ENCODE measurements at places on chromosomes 3 and 15.
A peak's percentile ranks its signal among the peaks of the same experiment; 100 is the strongest.

GRCh38 chr3:133047980-133048379 lies 9.8 kb downstream of the TMEM108 start:
- DNase-seq, result no peak

DNA sequence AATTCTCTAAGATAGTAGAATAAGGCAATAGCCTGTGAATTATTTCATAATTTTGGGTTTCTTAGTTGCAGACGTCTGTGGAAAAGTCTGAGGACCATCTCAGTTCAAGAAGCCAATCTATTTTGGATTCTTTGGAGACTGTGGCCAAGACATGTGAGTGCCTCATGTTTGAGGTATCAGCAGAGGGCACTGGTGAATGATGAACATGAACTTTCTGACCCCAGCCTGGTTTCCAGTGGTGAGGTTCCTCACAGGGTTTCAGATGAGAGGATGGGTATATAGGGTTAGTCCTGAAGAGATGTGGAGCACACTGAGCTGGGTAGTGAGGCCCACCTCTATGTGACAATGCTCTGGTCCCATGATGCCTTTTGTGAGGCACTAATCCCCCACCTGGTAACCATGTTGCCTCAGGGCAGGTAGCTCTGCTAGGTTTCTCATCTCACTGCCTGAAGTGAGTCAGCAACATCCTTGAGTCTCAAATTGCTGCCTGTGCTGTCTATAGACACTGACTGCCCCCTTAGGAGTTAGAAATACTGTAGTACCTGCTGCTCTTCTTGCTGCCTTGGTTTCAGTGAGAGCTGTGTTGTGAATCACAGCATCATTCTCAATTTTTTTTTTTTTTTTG lies 32.3 kb downstream of the C3orf62 start:
- DNase-seq, result peak; percentile 60

DNA sequence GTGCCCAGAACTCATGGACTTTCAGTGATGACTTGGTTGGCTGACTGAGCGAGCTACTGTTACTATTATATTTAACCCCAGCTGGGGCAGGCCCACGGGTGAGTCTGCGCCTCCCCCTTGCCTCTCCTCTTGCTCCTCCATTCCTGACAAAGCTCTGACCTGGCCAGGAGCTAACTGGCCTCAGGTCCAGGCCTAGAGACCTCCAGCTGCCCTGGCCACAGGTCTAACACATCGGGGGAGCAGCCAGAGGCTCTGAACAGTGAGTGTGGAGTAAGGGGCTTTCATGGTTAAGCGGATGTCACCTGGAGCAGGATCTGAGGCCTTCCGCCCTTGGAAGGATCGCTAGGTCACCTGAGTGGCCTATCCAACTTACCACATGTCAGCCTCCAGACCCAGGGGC lies 96.3 kb upstream of the HERC1 start:
- DNase-seq, result no peak

DNA sequence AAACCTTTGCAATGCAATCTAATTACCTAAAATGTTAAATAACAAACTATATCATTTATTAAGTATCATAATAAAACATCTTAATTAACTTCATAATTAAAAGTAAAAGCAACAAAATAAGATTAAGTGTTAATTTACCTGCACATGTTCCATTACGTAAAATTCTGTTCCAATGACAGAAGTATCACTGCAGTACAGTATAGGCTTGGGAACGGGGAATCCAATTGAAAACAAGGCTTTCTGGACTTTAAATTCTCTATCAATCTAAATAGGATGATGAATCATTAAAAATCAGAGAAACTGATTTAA lies 17.1 kb downstream of the ACAD11 start:
- DNase-seq, result no peak

- DNase-seq, result no peak
Observed at GRCh38 chr3:18838758-18839157, 309.6 kb upstream of the KCNH8 start.

- DNase-seq, result peak; percentile 44
Observed at GRCh38 chr15:51837792-51838251, 8.4 kb downstream of the TMOD3 start.

- DNase-seq, result peak; percentile 39
Observed at GRCh38 chr3:59862686-59863085, 812.9 kb upstream of the CFAP20DC start.

DNA sequence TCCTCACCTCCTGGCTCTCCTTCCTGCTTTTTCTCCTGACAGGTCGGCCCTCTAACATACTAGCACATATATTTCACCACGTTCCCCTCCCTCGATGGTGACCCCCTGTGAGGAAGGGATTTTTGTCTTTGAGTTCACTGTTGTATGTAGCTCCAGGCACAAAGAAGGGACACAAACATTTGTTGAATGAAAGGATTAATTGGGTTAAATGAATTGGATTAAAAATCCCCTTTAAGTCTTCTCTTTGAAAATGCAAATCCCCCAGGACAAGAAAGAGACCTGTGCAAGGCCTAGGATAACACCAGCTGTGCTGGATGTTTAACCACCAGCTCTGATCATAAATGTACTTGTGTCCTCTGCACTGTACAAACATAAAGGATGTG lies 3.3 kb downstream of the CALML4 start:
- no peak for DNase-seq

DNA sequence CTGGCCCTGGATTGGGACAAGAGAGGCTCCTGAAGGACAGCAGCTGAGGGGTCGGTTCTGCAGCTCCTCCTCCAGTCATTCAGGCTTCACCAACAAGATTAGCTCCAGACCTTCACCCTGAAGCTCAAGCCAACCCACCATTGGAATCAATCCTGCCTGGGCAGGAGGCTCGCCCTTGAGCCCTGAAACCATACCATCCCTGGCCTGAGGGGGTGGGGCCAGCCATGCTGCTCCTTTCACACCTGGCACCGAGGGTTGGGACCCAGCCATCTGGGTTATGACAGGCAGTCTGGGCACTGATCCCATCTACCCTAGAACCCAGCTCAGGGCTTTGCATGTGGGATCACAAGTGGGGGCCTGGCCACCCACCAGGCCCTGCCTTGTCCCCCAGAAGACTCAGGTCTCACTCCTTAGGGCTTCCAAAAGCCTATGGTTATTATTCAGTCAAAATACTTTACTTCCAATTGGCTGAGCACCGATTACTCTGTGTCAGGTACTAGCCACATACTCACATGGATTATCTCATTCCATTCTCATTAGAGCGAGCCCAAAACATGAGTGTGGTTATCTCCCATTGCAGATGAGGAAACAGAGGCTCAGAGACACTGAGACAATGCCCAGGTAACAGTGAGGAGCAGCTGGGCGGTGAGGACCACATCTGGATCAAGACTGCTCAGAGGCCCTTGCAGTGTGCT lies 3.1 kb downstream of the ABHD14B start:
- peak; percentile 52 for DNase-seq

- no peak for DNase-seq
Observed at GRCh38 chr3:35789042-35789831, 149.9 kb downstream of the ARPP21 start.

DNA sequence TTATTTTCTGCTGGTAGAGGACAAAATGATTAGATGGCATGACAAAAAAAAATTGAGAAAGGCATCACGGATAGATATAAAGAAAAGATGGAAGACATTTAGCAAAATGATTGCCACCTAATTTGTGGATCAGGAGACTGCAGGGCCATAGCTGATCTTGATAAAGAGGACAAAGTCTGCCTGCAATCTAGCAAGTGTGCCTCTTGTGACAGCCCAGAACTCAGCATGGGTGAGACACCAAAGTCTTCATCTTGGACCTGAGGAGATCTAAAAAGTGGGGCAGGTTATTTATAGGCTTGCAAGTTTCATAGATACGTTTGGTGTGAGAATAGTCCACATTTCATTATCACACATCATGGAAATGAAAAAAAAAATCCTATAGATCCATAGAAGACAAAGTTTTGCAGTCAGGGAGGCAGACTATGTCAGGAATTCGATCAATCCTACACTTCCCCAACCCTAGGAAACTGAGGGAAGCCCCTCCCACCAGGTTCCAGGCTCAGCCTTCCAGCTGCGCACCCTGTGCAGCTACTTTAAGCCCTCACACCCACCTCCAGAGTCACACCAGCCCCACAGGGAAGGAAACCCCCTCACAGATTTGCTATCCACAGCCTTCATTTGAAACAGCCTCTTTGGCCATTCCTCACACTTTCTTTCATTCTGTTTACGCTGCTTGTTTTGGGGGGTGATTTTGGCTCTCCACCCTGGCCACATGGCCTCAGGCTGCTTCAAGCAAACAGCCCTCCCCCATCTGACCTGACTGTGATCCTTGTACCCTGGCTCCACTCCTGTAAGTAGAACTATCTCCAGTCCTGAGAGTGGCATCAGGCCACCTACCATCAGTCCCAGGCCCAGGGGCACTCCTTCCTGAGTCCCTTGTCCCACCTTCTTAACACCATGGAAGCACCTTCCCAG lies 28.1 kb upstream of the KLHL6 start:
- DNase-seq, result no peak

GRCh38 chr15:70264014-70264582 lies 166.4 kb upstream of the TLE3 start:
- peak; percentile 90 for DNase-seq

GRCh38 chr15:57604507-57604906 lies 12.8 kb downstream of the MYZAP start:
- no peak for DNase-seq

- peak; percentile 26 for DNase-seq
Observed at GRCh38 chr3:3666664-3667063, 132.6 kb upstream of the LRRN1 start.

- no peak for DNase-seq
Observed at GRCh38 chr15:72825829-72826228, 42.3 kb upstream of the ADPGK start.

DNA sequence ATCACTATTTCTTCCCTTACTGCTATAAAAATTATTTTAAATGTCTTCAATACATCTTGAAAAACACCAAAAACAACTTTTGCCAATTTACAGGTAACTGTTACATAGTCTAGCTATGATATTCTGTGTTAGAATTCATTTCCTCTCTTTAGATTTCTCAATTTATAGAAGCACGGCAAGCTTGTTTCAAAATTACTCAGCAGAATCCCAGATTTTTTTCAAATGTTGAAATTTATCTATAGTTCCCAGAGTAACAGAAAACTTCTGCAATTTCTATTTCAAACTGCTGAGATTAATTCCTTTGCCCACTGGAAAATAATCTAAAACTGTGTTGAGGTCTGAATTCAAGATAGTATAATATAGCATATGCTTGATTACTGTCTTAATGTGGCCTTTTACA lies 41.2 kb downstream of the CCPG1 start:
- DNase-seq, result no peak

DNA sequence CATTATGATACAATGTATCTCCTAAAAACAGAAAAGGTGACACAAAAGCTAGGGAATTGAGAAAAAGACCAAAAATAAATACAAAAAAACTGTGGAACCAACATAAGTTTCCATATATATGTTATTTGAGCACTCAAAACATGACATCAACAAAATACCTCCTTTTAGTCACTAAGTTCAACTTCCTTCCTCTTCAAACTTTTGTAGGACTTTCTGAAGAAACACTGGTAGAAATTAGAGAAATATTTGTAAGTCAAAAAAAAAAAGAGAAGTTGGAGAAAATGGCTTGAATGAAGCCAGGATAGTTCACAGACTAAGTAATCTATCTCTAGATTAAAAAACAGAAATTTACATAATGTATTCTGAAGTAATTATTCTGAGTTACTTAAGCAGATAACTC lies 208.4 kb upstream of the ALCAM start:
- no peak for DNase-seq

- no peak for DNase-seq
Observed at GRCh38 chr3:177460047-177460446, 262.8 kb upstream of the TBL1XR1 start.

DNA sequence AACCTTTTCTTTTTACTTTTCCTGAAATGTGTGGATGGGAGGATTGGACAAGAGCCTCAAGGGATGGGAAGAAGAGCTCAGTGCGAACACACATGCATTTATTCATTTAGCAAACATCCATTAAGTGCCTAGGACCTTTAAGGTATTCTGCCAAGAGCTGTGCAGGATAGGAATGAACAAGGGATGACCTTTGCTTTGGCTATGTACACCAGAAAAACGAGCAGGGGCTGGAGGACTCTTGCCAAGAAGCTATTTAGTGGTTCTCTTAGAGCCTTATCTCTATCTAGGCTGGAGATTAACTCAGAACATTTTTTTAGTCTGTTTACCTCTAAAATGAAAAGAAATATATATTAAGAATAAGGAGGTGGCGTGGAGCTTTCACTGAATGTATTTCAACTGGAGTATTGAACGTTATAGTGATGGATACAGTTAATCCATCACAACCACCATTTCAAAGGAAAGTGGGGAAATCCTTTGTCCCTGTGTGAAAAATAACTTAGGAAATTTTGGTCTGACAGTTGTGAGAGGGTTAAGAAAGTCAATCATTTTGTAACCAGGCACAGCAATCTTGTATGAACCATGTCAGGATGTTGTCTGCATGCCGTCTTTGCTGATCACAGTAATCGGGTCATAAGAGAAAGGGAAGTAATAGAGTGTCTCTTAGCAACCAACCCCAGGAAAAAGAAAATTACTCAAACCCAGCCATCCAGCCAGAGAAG lies 279.0 kb downstream of the LPP start:
- peak; percentile 63 for DNase-seq

DNA sequence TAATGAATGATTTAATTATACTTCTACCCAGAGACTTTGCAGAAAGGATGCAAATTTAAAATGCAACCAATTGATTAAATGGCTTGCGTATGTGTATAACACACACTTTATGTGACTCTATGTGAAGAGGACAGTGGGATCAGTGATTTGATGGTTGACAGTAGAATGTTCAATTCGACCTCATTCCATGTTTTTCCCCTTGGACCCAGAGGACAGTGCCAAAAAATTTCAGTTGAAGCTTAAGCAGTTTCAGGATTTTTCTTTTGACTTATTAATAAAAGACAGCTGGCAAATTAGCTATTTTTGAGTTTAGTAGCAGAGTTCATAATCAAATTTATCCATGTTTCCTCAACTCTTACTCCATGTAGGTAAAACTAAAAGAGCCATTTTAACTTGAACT lies 742.4 kb upstream of the NR2F2 start:
- DNase-seq, result no peak

Measured in kidney tubule cell (primary cell).